HS-27A (cell line): ENCODE measurements at places on chromosomes 7 and 10.

DNA sequence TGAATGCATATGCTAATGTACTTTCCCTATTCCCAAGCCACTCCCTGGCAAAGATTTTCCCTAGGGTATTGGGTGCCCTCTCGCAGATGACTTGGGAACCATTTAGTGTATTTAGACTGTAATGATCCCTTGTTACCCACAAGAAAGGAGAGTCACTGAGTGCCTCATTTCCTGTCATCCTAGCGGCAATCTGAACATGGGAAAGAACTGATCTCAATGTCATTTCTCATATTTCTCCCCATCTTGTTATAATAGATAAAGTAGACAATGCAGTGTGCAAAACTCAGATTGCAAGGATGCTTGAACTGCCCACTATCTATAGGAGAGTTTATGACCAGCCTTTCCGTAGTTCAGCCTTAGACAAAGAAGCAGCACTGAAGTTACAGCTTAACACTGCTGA is 123.3 kb downstream of the MICU1 start:
- DNase-seq = no peak

DNA sequence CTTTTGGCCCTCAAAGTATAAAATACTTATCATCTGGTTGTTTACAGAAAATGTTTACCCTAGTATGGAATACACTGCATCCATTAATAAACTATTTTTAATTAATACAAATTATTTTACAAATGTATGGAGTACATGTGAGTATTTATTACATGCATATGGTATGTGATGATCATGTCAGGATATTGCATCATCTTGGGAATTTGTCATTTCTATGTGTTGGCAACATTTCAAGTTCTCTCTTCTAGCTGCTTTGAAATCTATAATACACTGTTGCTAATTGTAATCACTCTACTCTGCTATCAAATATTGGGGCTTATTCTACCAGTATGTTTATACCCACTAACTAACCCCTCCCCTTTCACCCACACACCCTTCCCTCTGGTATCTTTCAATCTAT is 103.9 kb upstream of the THSD7A start:
- DNase-seq = no peak

- no peak for DNase-seq
Observed at GRCh38 chr10:72276013-72276387, 2.3 kb downstream of the DDIT4 start.

DNA sequence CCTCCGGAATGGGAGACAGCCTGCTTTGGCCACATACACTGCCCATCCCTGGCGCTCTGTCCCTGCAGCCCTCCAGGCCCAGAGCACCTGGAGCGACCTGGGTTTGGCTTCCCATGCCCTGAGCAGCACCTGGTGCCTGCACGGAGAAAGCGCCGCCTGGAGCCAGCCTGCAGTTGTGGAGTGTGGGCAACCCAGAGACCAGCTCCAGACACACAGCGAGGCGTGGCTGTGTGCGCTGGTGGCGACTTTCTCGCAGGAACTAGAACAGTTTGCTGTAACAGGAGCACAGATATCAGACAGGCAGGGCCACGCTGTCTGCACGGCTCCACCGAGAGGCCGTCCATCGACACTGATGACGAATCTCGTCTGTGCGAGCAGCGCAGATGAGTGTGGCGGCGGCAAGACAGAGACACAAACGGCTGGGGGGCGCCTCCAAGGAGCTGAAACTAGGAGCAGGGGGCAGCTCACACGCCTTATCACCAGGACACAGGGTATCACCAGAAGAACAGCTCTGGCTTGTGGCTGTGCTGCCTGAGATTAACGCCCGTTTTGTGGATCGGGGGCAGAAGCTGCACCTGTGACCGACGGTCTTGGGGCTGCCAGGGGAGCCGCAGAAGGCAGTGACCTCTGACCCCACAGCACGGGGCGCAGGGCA is 275.3 kb downstream of the DNAJB6 start:
- no peak for DNase-seq

GRCh38 chr7:80764132-80764531 is 125.7 kb downstream of the CD36 start:
- no peak for DNase-seq

DNA sequence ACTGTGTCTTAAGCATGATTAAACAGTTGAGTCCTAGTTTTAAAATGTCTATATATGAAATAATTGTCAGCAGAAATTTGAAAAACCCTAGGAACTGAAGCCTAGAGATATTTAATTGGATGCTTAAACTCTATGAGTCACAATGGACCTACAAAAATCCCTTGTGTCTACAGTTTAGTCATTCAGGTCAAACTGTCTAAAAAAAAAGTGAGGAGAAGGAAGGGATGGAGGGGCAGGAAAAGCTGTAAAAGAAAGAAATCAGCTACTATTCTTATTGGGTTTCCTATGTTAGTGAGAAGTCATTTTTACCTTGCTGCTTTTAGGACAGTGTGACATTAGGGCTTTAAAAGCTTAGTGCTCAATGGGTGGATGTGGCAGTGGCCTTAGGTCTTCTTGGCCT is 406.1 kb upstream of the FZD8 start:
- no peak for DNase-seq

DNA sequence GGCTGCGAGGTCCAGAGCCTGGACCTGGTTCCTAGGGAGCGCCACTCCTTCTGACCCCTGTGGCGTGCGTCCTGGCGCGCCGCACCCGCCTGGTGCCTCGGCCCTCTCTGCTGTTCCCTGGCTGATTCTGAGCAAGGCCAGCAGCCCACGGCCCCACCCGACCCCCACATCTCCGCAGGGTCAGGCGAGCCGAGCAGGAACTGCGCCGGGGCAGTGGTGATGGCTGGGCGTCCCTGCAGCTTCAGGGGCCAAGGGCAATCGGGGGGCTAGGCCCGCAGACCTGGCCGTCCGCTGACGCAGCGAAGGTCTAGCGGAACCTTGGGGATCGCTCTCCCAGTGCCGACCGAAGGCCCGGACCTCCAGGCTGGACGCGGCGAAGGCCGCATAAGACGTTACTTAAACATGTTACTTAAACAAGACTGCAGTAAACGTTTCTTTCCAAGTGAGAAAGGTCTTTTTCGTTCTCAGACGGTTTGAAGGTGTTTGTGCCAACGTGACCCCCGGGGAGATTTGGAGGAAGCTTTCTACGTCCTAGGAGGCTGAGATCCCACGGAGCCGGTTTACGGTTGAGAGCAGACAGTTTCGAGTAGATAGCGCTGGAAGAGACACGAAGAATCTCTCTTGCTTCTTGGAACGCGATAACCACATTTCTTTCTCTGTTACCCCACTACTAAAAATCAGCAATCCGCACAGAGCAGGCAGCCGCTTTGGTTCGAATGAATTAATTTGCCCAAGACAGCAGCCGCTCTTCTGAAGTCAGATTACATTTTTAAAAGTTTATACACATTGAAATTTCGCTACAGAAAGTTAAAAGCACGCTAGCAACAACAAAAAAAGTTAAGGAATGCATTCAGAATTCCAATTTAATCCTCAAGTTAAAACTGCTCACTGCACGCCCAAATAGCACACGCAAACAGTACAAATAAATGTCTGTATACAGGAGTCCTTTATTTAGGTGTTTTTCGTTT is 4.9 kb upstream of the NKX2-3 start:
- DNase-seq = no peak

- no peak for DNase-seq
Observed at GRCh38 chr7:13749636-13750035, 239.8 kb downstream of the ETV1 start.

GRCh38 chr10:70497120-70497545 is 18.6 kb downstream of the PALD1 start:
- no peak for DNase-seq

GRCh38 chr7:130959743-130960207 is 225.8 kb upstream of the KLF14 start:
- peak; percentile 78 for DNase-seq

DNA sequence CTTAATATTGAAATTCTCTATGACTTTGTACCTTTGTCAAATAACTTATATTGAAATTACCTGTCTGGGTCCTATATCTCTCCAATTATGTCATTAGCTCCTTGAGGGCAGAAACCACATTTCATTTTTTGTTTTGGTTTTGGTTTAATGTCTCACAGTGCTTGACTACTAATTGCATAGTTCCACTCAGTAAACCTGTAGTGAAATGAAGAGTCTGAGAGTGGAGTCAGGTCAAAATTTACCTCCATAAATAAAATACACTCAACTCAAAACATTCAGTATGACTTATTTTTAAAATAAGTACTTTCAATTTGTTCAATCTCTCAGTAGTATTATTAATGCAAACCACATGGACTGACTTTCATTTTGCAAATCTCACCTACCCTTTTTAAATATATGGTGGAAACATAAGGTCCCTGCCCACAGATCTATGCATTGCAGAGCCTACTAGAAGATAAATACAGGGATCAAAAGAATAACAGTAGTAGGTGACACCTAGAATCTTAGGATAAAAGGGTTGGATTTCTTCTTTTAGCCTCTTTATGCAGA is 32.5 kb downstream of the PDE1C start:
- no peak for DNase-seq

DNA sequence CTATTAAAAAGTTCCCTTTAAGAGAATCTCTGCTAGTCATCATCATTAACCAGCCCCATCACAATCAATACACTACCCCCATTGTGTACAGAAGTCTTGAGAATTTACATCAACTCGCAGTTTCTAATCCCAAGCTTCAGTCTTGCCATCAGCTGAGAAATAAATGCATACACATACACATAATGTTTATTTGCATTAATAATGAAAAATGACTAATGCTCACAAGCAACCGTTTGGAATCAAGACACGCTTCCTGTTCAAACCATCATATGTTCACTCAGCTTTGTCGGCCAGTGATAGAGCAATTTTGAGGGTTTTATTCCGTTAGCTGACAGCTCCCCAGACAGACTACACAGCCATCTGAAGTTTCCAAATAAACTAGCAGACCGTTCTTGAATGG is 287.1 kb downstream of the SFMBT2 start:
- no peak for DNase-seq

DNA sequence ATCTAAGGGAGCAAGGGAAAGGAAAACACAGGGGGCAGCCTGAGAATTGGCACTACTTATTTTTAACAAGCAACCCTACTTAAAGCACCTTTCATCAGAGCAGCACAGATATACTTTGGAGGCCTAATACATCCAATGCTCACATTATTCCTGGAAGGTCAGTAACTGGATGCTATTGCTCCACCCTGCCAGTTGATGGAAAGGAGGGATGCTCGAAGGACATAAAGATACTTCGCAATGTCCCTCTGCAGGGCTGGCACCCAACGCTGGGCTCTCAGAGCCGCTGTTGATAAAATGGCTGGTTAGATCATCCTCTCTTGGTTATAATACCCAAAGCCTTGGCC is 307.9 kb upstream of the AOAH start:
- DNase-seq = no peak

DNA sequence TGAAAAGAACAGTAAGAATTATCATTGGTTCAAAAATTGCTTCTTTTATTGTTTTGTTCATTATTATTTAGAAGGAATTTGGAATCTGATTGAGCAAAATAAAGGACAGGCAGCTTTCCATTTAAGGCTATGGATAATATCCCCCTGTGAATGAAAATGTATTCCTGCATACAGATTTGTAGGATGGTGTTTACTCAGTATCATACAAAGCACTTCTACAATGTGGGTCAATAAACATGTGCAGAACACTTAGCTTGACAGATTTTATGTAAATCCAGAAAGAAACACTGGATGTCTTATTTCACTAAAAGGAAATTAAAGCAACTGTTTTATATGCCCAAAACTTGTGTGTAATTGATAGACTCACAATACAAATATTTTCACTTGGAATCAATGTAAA is 189.7 kb downstream of the THSD7A start:
- DNase-seq = no peak

DNA sequence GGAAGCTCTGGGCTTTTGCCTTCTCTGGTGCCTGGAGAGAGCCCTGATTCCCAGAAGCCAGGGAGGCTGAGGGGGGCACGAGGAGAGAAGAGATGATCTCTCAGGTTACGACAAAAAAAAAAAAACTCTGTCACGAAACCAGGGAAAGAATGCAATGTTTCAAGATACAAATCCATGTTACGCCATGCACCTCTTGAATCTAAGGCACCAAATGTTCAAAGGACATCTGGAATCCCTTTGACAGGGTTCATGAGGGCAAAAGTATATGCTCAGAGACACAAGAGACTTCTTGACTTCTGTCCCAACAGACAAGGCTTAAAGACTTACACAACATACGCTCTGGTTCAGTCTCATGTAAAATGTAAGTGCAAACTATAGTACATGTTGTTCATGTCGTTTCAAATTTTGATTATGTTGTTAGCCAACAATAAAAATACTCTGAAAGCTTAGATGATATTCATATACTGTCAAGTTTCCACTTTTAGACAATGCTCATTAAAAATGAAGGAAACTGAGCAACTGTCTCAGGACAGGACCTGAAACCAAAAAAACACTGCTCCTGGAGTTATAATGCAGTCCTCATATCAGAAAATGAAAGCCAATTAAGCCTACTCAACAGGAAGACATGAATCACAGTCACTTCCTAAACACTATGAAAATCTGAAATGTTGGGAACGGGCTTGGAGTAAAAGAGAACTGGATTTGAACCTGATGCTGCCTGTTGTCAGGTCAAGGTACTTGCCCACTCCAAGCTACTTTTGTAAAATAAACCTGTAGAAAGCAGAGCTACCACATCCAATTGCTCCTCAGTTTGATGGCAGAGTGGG is 72.3 kb downstream of the CHCHD3 start:
- no peak for DNase-seq

GRCh38 chr7:35991511-35992232 is 161.4 kb upstream of the EEPD1 start:
- DNase-seq = no peak

- DNase-seq = no peak
Observed at GRCh38 chr10:24419066-24419465, 210.1 kb downstream of the KIAA1217 start.

- no peak for DNase-seq
Observed at GRCh38 chr7:2524808-2525657, 5.5 kb downstream of the LFNG start.

DNA sequence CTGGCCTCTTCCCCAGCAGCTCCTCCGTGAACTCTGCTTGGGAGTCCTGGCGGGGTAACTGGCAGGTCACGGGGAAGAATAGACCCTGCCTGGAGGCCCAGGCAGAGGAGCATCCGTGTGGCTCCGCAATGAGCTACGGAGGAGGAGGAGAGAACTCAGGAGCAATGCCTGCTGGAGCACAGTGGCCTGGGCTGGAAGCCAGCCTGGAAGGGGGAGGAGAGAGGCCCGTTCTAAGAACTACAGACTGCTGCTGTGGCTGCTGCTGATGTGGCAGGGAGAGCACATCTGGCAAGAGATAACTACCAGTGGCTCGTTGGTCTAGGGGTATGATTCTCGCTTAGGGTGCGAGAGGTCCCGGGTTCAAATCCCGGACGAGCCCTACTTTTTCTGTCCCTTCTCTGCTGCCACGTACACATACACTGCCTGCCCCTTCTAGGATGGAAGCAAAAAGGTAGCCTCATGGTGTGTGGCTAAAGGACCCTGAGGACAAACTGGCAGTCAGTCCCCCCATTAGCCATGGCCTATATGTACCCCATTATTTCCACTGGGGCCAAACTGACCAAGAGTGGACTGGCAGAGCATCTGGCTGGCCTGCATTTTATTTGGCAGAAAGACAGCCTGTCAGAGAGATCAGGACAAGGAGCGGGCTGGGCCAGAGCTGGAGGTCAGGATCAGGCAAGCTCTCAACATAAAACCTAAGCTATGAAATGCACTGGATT is 7.7 kb upstream of the OPN1SW start:
- DNase-seq = no peak

- no peak for DNase-seq
Observed at GRCh38 chr7:16648551-16648950, 2.6 kb downstream of the BZW2 start.
